ENCODE measurements at places on chromosomes 4 and X.

- no peak for DNase-seq
Observed at GRCh38 chrX:63128509-63128908, 222.6 kb downstream of the SPIN4 start.

DNA sequence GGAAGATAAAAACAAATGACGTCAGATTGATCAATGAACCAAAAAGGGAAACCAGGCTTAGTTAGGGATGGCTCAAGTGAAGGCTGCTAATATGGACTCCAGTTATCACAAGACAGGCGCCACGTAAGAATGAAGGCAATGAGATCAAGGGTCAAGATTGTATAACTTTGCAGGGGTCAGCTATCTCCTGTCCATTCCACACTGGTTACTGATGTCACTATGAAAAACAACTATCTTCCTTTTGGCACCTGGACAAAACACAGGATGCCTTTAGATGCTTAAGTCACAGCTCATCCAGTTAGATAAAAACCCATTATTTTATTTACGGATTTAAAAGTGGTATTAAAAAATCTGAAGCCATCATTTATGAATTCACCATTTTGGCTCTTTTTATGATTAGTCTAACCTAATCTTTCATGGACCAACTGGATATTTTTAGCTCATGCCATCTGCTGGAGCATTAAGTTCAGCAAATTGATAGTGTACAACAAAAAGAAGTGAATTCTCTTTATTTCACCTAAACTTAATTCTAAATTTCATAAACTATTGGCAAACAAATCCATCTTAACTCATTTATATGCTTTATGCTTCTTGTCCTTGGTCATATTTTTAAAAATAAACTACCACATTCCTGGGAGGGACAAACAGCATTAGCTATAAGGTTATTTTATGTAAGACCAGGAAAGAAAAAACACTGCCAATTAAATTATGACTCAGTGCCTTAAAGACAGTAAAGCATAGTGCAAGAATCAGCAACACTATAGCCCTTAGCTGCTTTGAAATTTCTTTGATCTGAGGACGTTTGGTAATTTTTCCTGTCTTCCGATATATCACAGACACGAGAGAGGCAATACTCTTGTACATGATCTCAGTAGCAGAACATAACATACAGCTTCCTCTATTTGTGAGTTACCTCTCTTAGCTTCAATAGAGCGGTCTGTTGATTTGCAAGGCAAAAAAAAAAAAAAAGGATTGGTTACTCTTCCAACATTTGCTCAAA is 27.0 kb downstream of the DHX15 start:
- DNase-seq = no peak

GRCh38 chr4:67218883-67219282 is 326.4 kb downstream of the CENPC start:
- no peak for DNase-seq

- DNase-seq = no peak
Observed at GRCh38 chrX:103685396-103685795, 1.1 kb downstream of the MORF4L2 start.

GRCh38 chr4:163280703-163281519 is 51.5 kb downstream of the NPY1R start:
- DNase-seq = no peak

DNA sequence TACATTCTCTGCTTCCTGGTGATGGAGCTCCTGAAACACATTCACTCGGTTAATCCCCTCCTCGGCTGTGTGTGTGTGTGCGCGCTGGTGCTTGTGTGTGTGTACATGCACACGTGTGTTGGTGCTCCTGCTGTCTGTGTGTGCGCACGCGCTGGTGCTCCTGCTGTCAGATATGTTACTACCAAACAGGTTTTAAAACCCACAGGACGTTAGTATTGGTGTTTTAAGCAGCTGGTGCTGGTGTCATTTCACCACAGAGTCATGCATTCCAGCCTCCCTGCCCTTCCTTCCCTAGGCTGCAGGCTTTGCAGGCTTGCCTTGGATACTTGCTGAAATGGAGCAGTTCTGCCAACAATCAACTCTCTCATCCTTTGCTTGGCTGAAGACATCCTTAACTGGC is 48.1 kb upstream of the CPLX1 start:
- DNase-seq = no peak

DNA sequence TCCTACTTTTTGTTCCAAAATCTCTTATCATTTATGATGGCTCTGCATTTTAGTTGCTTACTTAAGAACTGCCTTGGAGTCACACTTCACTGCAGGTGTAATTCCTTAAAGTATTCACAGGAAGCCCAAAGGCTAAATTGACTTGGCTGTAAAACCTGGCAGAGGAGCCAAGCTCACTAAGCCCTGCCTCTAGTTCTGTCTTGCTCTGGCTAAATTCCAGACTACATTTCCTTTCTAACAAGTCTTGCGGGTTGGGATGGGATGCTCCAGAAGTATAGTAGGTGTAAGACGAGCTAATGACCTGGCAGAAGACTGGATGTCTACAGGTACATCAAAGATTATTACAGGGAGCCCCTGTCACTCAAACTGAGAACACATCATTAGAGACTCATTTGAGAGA is 924.0 kb upstream of the INTU start:
- DNase-seq = no peak

DNA sequence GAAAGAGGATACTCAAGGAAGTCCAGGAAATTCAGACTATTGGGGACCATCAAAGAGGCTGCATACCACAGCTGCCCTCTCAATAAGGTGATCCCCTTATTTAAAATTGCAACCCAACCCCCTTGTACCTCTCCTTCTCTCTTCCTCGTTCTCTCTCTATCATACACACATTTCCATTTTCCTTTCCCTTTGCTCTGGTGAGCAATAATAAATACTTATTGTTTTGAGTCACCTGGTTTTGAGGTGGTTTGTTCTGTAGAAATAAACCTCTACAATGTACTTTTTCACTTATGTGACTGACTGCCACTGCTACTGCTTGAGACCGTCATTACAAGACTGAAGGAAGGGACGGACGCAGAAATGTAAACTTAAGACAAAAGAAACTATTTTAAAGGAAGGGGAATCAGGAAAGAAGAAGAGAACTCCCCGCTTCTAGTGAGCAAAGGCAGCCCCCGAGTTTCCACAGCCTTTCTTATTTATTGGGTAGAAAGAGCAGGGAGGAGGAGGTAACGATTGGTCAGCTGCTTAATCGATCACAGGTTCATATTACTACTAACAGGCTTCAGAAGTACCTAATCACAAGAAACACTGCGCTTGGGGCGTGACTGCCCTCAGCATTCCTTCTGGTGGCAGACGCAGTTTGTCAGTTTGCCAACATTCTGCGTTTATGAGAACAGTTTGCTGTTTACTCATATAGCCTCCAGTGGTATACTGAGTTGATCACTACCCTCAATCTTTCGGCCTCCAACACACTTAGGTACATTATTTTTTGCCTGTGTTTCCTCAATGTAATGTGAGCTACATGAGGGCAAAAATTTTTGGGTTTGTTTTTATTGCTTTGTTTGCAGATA is 16.9 kb upstream of the TMEM165 start:
- no peak for DNase-seq

GRCh38 chr4:55398461-55398860 is 2.7 kb downstream of the TMEM165 start:
- no peak for DNase-seq

GRCh38 chrX:22314692-22315091 is 42.0 kb downstream of the CBLL2 start:
- DNase-seq = no peak

- DNase-seq = no peak
Observed at GRCh38 chr4:154276496-154276895, 215.1 kb downstream of the DCHS2 start.

DNA sequence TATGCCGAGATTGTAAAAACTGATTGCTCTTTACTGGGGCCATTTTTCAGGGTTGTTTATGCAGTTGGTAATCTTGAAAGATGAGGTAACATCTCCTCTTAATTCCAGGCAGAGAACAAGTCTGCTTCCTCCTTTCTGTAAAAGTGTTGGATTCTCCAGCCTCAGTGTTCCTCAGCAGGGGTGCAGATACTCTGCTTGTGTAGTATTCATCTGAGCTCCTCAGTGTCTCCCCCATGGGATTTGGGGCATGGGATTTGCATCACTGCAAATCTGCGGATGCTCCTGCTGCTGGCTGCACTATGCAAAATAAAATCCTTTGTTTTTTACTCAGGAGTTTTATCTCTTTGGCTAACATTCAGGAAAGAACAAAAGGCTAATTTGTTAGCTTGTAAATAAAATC is 104.9 kb upstream of the ATP8A1 start:
- no peak for DNase-seq

DNA sequence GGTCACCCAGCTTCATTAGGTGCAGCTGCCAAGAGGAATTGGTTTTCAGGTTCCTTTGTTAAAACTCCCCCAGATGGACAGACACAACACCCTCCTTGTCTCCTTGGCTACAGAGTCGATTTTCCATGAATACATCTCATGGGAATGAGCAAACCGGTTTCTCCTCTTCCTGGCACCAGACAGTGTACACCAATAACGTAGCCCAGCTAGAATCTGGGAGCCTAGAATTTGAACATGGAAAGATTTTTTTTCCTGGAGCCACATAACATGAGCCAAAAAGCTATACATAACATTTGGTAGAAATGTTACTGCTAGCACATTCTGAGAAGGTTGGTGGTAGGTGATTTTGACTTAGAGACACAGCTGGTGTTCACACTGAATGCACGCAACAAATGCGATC is 62.9 kb upstream of the SLC34A2 start:
- DNase-seq = no peak

DNA sequence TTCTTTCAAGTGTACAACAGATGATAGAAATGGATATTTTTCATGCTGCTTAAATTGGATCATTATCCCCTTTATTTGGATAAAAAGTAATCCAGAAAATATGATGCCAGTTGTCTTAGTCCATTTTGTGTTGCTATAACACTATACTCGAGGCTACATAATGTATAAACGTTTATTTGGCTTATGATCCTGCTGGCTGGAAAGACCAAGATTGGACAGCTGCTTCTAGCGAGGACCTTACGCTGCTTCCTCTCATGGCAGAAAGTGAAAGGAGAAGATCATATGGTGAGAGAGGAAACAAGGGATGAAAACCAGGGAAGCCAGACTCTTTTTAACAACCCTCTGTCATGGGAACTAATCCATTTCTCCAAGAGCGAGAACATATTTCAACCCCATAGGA is 102.7 kb downstream of the TRAM1L1 start:
- no peak for DNase-seq

DNA sequence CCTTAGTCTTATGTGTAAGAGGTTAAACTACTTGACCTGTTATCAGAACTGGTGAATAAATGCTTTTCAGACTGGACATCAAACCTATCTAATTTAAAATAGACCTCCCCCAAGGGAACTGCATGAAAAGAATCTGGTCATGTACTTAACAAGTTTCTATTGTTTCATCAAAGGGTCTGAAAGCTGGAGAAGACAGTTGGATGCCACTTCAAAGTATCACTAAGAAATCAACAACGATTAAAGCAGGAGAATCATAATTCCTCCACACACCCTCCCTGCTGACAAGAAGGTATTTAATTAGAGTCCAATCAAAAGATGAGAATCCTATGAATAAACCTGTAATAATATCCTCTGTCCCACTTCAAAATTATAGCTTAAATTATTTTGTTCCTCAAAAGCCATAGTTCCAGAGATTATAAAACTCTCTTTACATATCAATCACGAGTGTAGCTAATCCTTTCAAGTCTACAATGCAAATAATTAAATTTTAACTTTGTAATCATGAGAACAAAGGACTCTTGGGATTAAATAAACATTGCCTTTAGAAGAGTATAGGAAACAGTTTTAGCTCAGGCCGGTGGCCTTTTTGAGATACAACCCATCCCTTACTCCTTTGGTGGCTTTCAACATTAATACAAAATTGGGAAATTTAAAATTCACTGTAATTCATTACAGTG is 35.1 kb downstream of the TSPAN5 start:
- no peak for DNase-seq

DNA sequence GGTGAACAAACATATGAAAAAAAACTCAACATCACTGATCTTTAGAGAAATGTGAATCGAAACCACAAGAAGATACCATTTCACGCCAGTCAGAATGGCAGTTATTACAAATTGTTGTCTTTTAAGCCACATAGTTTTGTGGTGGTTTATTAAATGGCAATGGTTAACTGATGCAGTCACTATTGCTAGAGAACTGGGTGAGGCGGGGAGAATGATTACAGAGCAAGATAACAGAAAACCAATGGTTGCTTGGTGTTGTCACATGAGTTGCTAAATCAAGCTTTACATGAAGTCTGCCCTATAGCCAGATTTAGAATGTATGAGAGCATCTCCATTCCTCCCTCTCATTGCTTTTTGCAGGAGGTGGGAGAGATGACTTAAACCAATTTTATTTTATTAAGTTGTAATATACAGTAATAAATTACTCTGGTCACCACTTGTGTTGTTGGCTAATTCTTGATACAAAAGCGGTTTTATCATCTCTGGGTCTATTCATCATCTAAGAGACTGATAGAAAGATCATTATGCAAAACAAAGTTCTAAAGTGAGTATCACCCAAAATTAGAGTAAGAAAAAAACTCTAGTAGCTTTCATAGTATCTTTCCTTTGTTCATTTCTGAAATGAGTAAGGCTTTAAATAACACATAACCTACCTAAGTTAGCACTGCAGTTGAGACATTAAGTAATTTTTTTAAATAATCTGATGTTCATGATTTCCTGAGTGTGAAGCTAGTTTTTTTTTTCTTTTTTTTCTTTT is 859.5 kb downstream of the STIM2 start:
- DNase-seq = no peak

GRCh38 chr4:92236877-92237276 is 66.9 kb upstream of the GRID2 start:
- DNase-seq = no peak

DNA sequence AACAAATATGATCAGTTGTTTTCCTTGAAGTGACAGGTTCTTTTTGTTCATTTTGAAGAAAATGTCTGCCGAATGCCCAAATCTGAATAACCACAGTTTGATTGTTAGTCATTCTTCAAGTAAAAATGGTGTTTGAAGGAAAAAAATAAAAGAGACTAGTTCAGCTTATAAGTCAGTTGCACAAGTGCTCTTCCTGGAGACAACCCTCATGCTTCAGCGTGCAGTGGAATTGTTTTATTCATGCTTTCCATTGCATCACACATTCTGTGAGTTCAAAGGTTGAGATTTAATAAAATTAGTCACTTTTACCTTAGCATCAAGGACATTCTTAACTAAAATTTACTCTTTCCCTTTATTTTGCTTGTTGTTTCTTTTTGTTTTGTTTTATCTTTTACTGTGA is 404.9 kb downstream of the ZNF674 start:
- DNase-seq = no peak

- no peak for DNase-seq
Observed at GRCh38 chr4:44646151-44646550, 5.3 kb downstream of the YIPF7 start.

DNA sequence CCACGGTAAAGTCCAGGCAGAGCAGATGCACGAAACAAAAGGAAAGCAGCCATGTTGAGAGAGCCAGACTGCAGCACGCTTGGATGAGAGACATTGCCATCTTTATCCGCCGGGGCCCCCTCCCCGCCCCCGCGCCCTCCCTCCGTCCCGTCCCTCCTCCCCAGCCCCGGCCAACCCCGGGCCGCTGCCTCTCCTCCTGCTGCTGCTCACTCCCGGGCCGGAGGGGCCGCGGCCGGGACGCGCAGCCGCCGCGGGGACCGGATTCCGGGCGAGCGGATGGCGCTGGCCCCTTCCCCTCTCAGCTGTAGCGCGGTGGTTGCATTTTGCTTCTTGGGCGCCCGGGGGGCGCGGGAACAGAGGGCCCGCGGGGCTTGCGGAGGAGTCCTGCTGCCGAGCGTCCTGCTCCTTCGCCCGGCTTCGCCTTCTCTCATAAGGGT is 542 bp downstream of the RNF150 start:
- peak; percentile 16 for DNase-seq
